Liver (tissue), 10 donors: ENCODE measurements at places on chromosomes 6 and 20.

- no peak for DNase-seq
Observed at GRCh38 chr20:50472693-50473664, 37.2 kb upstream of the PTPN1 start.

- DNase-seq: no peak
Observed at GRCh38 chr6:128200789-128201188, 299.9 kb upstream of the THEMIS start.

DNA sequence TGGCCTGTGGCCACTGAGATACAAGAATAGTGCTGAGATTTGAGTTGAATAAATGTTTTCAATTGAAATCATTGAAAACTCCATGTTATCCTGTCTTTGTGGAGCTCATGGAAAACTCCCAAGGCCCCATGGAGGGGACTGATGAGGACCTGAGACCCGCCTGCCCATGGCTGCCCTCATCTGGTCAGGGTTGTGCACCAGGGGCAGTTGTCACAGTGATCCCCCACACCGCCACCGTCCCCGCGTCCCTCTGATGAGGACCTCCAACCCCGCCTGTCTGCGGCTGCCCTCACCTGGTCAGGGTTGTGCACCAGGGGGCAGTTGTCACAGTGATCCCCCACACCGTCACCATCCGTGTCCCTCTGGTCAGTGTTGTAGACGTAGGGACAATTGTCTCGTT lies 27.8 kb downstream of the THBS2 start:
- DNase-seq: no peak

- DNase-seq: no peak
Observed at GRCh38 chr6:168240160-168240559, 79.4 kb downstream of the DACT2 start.

- DNase-seq: no peak
Observed at GRCh38 chr6:12113190-12113577, 101.1 kb downstream of the HIVEP1 start.

GRCh38 chr6:19446570-19446969 lies 390.6 kb upstream of the ID4 start:
- DNase-seq: no peak
